ENCODE measurements at places on chromosomes 3 and 15.

GRCh38 chr15:89820666-89821611 is 6.3 kb upstream of the ANPEP start:
- DNase-seq, result no peak

- no peak for DNase-seq
These were observed 191.6 kb downstream of the KCNAB1 start for GRCh38 chr3:156311930-156312329.

- DNase-seq, result no peak
These were observed 20.7 kb downstream of the ITGA11 start for GRCh38 chr15:68411343-68411675.

DNA sequence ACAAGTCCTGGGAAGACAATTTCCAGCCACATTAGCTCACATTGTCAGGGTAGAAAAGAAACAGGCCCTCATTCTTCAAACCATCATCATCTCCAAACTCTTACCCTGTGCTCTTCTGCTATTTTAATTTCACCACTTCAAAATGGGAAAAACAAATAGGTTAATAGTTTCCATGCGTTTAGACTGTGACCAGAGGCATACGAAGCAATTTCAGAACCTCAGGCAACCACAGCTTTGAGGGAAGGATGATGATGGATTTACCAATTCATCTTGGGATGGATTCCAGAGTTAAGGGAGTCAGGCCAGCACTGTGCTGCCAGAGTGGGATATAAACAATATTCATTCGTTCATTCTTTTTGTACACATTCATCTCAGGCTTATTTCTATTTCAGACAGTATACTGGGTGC is 307.8 kb upstream of the TPRG1 start:
- DNase-seq, result no peak

DNA sequence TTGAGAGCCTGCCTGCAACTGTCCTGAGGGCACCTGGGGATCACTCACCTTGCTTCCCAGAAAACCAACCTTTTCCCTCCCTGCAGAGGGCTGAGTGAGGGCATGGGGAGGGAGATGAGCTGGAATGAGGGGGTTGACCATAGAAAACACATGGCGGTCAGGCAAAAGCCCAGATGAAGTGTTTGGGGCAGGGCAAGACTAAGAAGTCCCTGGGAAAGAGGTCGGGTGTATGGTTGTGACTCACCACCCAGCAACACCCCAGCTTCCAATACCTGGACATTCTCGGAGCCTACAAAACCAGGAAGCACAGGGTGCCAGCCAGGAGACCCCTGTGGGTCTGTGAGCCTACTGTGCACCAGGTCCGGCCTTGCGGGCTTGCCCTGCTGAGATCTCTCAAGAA is 95.3 kb upstream of the ATP2B2 start:
- DNase-seq, result no peak

DNA sequence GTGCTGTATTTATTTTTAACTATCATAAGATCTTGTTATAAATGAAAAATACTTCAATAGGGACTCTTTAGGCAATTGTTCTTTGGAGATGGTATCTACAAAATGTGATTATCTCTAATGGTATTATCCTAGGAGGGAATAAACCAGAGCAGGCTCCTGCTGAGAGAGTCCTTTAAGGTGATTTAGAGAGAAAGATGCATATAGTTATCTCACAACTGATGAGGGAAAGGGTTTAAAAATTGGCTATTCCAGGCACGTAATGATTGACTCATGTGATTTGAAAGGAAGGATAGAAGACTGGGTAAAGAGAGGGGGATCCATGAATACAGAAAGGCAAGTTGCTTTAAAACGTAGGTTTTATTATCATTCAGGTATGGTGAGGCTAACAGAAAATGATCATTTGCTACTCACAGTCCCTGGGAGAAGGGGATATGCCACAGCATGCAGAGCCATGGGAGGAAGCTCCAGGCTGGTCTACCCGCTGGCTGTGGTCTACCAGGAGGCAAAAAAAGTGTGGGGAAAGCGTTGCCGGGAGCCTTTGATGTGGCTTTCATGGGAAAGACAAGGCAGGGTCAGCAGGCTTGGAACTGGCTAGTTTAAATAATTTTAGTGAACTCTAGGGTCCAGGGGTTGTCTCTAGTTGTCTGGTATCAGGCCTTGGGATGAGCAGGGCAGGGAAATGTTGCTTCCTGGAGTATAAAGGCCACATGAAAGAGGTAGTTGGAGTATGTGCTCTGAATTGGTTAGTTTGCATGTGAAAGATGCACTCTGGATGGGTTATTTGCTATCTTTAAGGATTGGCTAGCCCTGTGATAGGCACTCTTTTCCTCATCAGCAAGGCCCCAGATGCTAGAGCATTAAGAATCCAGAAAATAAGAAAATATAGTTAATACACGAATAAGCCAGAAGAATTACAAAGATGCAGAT is 798.4 kb upstream of the GRM7 start:
- no peak for DNase-seq

DNA sequence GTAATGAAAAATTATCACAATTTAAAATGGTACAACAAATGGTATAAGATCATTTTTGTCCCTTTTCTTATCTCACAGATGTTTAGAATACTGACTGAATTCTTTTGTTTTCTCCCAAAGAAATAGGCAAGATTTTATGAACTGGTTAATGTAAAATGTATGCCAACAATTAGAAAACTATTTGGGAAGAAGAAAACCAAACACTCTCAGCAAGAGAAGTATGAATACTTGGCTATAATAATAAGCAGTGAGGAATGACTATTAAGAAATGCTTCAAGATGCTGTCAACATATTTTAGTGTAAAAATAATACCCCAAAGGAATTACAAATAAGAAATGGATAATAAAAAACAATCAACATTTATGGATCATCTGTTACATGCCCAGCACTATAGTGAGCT is 18.5 kb downstream of the SHQ1 start:
- no peak for DNase-seq

GRCh38 chr3:30696403-30696819 is 90.0 kb downstream of the TGFBR2 start:
- no peak for DNase-seq

DNA sequence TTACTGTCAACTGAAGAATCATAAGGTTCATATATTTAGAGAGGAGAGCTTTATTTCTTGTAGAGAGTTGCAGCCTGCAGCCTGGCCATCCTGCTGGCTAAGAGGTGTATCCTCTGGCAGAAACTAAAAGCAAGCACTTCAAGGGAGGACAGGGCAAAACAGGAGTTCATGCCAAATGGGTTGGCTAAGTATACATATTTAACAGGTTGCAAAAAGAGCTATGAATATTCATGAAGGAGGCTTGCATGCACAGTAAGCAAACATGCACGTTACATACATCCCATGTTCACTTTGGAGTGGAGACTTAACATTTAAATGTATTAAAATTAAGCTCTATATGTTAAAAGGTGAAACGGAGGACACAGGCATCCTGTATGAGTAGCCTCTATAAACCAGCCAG is 354.4 kb downstream of the ERC2 start:
- DNase-seq, result no peak

DNA sequence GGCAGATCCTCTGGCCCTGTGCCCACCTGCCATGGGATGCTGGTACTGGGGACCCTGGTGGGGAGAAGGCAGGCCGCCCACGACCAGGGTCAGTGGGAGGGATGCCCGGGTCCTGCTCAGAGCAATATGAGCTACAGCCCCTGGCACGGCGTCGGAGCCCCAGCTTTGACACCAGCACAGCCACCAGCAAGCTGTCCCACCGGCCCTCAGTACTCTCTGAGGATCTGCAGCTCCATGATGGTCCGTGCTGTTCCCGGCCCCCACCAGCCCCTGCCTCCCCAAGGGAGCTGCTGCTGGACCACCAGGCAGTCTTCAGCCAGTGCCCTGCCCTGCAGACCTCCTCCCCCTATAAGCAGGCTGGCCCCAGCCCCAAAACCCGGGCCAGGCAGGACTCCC is 11.5 kb downstream of the DISP2 start:
- DNase-seq, result no peak

GRCh38 chr3:28322464-28322863 is 26.1 kb upstream of the ZCWPW2 start:
- DNase-seq, result no peak

- no peak for DNase-seq
These were observed 277.3 kb upstream of the NR2F2 start for GRCh38 chr15:96053031-96053780.

- no peak for DNase-seq
These were observed 222.8 kb downstream of the PTPRG start for GRCh38 chr3:61783993-61784718.

GRCh38 chr3:194527726-194528125 is 40.9 kb upstream of the ATP13A3 start:
- no peak for DNase-seq

- no peak for DNase-seq
These were observed 42.9 kb upstream of the LMCD1 start for GRCh38 chr3:8458711-8459110.

- DNase-seq, result no peak
These were observed 296.8 kb downstream of the WDR72 start for GRCh38 chr15:53462651-53463050.

- DNase-seq, result no peak
These were observed 392.8 kb downstream of the TUSC7 start for GRCh38 chr3:117102426-117102825.

DNA sequence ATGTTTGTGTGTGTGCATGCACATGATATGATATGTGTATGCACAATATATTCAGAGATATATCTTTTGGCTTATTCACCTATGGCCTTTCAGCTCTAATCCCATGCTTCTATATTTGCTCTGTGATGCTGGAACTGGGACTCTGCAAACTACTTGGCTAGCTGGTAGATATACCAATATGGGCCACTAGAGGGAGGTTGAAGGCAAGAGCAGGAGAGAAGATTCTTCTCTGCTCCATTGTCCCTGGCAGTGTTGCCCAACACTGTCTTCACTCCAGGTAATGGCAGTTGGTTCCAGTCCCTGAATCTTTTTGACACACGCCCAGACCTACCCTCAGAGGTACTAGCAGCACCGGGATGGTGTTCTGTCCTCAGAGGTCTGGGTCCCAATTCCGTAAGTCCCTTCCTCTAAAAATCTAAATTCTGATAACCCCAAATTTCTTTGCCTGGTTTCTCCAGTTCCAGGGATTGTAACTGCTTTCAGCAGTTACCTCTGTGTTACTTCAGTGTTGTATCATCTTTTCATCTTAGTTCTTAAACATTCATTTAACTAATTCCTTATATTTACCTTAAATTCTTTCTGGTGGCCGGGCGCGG is 44.7 kb downstream of the GTPBP8 start:
- DNase-seq, result peak; percentile 12

- no peak for DNase-seq
These were observed 69.8 kb downstream of the DHX36 start for GRCh38 chr3:154254527-154254926.

DNA sequence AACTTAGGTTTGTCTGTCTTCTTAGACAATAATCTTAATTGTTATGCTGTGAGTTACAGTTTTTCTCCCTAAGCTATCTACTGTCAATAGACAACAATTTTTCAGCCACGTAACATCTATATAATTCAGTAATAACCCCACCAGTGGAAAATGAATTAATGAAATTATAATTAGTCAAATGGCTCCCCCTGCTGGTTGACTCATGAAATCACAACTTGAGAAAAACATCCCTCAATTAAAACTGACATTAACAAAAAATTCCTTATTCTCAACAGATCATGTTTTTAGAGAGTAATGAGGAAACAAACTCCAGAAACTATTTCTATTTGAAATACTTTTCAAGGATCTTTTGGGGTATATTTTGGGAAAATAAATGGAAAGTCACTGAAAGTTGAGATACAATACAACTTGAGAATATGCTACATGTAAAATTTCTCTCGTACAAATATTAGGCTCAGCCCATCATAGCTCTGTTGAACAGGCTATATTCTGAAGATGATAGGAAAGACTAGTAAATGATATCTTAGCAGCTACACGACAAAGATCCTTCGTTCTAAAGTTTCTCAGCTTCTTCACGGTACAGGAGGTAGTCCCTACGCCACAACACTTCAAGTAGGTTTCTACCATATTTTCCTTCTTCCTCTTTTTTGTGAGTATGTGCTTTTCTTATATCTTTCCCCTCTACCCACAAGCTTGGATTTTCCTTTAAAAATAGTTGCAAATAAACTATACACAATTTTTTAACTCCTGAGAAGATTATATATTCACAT is 20.7 kb downstream of the PPP1R2 start:
- peak; percentile 28 for DNase-seq

- DNase-seq, result no peak
These were observed 82.9 kb downstream of the ST6GAL1 start for GRCh38 chr3:187013159-187013716.

DNA sequence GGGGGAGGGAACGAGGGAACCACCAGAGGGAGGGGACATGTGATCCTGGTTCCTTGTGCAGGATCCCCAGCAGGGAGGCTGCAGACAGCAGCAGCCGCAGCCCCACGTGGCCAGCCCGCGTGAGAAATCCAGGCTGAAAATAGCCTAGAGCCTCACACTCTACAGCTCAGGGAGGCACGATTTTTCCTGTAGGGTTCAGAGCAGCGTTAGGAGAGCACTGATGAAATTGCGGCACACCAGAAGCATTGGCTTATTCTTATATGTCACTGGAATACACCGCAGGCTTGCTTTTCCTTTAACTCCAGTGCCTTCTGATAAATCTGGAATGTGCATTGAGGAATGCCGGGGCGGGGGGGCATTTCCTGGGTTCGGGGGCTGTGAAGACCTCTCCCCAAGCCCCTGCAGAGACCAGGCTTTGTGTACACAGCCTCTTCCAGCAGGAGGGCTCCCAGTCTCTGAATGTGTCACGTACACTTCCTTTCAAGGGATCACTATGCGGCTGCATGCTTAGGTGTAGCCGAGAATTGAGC is 193.0 kb downstream of the ATP10A start:
- no peak for DNase-seq

GRCh38 chr15:94704421-94704820 is 473.1 kb downstream of the MCTP2 start:
- no peak for DNase-seq

DNA sequence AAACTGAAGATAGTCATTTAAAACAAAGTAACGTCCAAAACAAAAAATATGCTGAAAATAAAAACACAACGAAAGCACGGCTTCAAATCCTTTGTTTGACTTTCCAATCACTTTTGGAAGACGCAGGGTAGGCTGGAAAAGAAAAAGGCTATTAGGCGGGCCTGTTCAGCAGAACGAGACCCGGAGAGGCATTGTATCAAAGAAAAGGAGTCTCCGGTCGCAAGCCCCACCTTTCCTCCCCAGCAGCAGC is 691 bp downstream of the SENP7 start:
- DNase-seq, result peak; percentile 28

- no peak for DNase-seq
These were observed 59.7 kb upstream of the FILIP1L start for GRCh38 chr3:100173961-100174360.
